ENCODE measurements at places on chromosomes 6 and 20.

DNA sequence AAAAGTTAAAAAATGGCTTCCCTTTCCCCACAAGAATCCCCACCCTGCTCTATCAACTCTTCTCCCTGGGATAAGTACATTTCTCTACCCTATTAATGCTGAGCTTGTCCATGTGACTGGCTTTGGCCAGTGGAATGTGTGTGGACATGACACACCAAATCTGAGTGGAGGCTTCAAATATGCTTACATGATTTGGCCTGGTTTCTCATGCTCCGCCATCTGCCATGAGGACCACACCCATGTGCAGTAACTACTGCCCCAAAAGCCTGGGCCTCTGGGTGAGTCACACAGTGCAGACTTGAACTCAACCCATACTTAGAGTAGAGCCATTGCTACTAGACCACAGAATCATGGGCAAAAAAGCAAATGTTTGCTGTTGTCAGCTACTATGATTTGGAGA, 65.4 kb downstream of the PRND start:
- DNase-seq: no peak

DNA sequence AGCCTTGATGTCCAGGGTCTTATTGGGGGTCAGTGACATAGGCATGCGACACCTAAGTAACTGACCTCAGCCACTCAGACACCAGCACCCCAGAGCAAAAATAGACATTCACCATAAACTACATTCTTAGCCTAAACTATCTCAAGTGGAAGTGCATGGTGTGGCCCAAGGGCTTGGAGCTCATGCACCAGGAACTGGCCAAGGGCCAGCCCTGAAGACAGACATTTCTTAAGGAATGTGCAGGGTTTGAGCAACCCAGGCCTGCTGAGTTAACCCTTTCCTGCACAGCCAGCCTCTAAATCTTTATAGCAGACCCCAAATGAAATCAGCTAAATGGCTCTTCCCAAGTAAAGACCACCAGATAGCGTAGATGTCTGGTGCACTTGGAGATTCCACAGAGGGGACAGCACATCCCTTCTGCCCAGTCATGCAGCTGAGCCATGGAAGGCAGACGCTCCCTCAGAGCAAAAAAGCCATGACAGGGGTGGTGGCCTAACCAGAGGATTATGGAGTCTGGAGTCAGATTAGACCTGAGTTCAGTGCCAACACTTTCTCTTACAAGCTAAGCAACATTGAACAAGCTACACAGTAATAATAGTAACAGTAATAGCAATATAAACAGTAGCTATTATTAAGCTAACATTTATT, 222.6 kb downstream of the ZMYND8 start:
- DNase-seq: no peak

DNA sequence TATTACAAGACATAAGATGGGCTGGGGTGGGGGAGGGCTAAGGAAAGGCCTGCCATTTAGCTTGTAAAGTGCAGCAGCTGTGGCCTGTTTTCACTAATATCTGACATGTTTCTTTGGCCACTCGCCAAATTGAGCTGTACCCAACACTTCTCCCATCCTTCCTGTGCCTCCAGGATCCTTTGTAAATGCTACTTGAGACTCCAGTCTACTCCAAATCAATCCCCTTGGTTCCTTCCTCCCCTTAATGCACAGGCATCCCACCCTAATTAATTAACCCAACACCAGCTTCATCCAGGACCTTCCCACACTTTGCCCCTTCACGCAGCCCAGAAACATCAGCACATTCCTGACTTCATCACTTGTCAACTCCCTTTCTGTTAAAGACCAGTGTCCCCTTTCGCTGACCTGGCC, 55.0 kb upstream of the TCF21 start:
- DNase-seq: no peak

DNA sequence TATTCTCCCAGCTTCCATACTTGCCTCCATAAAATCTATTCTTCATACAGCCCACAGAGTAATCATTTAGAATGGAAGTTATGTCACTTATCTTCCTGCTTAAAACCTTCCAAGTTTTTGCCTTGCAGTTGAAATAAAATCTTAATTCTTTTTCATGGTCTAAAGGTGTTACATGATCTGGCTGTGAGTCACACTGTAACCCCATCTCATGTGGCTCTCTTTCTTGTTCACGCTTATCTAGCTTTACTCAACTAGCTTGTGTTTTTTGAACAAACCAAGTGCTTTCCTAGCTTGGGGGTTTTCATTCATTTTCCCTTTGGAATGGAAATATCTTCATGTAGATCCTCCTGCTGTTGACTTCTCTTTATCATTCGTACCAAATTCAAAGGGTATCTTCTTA, 23.6 kb upstream of the THEMIS start:
- DNase-seq: no peak

GRCh38 chr20:9243986-9244385, 175.1 kb downstream of the PLCB4 start:
- DNase-seq: no peak

GRCh38 chr6:108521616-108522107, 39.1 kb upstream of the FOXO3 start:
- DNase-seq: no peak

Measured in anterior cingulate cortex (tissue), 58 donors.